ENCODE measurements at places on chromosomes 6 and 20.

GRCh38 chr6:160005861-160006540 is 37.1 kb downstream of the IGF2R start:
- no peak for DNase-seq

DNA sequence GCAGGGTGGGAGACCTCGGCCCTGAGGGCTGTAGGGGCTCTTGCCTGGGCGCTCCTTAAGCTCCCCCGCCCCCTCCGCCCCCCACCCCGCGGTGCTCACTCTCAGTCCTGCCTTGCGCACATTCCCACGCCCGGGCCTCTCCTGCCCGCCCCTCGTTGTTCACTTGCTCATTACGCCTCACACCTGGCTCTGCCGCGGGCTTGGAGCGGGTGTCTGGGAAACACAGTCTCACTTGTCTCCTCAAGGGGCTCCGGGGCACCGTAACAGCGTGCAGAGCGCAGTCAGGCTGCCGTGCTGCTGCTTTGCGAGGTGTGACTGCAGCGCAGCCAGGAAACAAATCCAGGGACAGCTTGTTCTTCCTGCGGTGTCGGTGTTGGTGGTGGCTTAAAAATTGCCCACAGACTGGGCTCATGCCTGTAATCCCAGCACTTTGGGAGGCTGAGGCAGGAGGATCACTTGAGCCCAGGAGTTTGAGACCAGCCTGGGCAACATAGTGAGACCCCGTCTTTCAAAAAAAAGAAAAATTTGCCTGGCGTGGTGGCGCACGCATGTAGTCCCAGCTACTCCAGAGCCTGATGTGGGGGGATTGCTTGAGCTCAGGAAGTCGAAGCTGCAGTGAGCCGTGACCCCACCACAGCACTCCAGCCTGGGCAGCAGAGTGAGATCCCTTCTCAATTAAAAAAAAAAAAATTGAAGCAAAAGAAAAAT is 4.6 kb downstream of the NPBWR2 start:
- no peak for DNase-seq

DNA sequence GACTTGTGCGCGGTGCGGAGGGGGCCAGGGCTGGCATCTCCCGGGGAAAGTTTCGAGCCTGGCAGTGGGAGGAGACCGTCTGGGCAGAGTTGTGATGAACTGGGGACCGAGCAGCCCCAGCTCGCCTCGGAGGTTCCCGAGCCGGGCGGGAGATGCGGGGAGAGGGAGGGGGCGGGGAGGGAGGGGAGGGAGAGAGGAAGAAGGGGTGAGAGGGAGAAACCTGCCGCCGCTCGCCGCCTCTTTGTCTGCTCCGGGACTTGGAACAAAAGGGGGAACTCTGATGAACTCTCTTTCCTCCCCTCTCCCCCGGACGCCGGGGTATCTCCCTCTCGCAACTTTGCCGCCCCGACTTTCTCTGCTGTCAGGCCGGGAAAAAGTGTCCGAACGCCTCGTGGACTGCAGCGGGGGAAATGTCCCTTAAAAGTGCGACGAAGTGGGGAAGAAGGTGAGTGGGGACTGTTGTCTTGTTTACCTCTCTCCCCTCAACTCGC is 72.7 kb downstream of the SOX4 start:
- no peak for DNase-seq

- no peak for DNase-seq
Measured at GRCh38 chr20:17648315-17648646, 33.8 kb downstream of the RRBP1 start.

DNA sequence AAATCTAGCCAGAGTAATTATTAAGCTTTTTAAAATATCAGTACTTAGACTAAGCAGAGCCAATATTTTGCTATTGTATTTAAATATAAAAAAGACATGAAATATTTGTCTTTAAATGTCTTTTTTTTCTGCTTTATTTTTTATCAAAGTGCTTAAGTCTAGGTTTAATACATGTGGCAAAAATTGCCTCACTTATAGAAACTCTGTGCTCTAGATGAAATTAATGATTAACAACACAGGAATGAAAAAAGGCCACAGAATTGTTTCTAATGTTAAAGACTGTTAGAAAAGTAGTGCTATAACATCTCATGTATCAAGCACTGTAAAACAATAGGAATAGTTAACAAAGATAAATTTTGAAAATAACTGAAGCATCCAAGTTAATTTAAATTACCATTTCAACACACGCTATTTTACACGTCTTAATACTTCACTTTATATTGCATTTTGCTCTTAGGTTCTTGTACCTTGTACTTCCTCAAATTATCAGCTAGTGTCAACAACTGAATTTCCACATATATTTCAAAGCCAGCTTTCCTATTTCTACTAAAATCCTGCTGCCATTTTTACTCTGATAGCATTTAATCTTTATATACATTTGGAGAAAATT is 1515.1 kb downstream of the HACE1 start:
- no peak for DNase-seq

GRCh38 chr20:6287471-6287870 is 164.6 kb upstream of the FERMT1 start:
- DNase-seq = no peak

- no peak for DNase-seq
Measured at GRCh38 chr6:17714177-17714576, 7.5 kb upstream of the NUP153 start.

DNA sequence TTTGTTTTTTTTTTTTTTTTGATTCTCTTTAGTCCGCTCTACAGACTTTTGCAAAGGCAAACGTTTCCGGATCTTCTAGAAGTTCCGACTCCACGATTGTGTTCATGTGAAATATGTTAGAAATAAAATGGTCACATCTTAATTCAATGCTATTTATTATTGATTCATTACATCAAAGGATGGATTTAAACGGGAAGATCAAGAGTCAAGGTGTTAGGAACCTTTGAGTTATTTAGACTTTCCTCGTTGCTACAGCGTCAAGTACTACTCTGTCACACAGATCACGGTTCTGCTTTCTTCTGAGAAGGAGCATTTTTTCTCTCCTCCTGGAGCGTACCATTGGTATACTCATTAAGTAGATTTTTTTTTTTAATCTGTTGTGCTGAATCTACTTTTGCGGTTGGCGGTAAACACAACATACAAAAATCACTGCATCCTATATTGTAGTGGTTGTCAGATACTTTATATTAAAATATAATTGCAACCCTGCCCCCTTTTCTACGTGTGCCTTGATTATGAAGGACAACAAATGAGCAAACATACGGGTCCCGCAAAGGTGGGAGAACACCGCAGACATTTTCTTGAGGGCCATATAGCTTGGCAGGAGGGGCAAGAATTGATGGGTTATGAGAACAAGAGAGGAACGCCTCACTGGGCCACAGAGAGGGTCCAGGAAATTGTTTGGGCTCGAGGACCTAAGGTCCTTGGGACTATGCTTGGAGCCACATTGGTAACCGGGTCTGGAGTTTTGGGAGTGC is 17.5 kb downstream of the HMGN4 start:
- DNase-seq = no peak

DNA sequence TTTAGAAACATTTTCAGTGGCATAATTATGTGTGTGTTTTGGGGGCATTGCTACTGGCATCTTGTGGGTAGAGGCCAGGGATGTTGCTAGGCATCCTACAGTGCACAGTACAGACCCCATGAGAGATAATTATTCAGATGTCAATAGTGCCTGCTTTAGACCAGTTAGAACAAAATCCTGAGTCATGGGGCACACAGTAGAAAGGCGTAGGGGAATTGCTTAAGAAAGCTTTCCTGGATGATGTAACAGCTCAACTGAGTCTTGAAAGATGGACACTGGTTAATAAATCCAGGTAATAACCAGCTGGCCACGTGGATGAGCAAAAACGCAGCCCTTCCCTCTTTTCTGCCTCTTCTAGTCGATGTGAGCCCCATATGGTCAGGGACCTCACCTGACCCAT is 51.1 kb downstream of the KCNB1 start:
- no peak for DNase-seq
